ENCODE measurements at places on chromosomes 2 and 18.

- DNase-seq = no peak
These were observed 237.6 kb downstream of the PRKCE start for GRCh38 chr2:45889053-45889452.

- DNase-seq = no peak
These were observed 150.6 kb downstream of the AGPS start for GRCh38 chr2:177543007-177543760.

GRCh38 chr2:197547163-197547900, 31.5 kb downstream of the MOB4 start:
- DNase-seq = no peak

DNA sequence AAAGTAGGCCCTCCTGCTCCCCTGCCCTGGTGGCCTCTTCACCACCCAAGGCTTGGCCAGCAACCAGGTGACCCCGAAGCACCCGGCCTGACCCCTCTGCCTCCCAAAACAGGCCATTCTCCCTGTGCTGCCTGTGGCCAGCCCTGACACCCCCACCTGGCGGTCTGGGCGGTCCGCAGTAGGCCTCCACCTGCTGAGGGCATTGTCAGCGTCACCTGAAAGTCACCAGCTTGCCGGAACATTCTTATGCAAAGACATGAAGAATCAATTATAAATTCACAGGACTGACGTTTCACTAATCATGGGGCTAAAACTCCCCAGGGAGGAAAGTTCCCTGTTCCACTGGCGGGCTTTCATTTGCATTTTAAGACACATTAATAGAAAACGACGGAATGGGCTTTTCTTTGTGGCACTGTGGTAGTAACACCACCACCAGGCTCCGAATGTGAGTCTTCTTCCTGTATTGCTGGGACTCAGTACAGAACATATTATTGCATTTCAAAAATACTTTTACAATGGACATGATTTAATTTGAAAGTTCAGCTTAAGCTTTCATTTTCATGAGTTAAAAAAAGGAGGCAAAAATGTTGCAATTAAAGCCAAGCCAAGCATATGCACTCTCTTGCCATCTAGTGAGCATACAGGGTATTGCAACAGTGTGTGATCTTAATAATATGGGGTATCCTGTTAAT, 57.4 kb downstream of the ADI1 start:
- DNase-seq = no peak

- DNase-seq = no peak
These were observed 55.4 kb downstream of the UXS1 start for GRCh38 chr2:106138543-106139237.

DNA sequence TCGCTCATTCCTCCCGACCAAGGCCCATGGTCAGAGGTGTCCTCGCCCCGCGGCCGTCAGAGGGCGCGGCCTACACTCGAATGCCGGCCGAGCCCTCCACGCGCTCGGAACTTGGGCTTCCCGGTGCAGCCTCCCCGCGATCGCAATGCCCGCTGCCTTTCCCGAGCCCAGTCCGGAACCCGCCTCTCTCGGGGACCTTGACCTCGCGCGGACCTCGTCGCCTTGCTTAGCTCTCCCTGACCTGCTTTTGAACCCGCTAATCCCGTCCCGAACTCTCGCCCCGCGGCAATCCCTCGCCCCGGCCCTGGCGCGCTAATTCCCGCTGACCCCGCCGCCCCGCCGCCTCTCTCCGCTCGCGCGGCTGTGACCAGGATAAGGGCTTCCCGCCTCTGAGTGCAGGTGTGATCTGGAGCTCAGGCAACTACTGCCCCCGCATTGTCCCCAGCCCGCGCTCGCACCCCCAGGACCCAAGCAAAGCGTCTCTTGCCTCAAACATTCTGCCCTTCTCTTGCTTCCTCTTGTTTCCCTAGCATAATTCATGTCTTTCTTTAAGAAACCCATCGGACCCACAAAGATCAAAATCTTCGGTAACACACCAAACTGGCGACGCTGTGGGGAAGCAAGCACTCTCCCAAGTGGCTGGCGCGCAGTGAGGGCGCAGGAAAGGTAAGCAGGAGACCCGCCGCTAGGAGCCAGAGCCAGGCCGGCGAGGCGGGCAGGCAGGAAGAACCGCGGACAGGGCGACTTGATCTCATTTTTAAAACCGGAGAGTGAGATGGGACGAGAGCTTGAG, 46.6 kb upstream of the ATP6V1B1 start:
- DNase-seq = no peak

Measured in stimulated activated CD8-positive, alpha-beta memory T cell treated with anti-CD3 and anti-CD28 coated beads, Interleukin-4, amount 100 ng/mL, for 1 hour (primary cell).